ENCODE measurements at places on chromosomes 7 and 10.

DNA sequence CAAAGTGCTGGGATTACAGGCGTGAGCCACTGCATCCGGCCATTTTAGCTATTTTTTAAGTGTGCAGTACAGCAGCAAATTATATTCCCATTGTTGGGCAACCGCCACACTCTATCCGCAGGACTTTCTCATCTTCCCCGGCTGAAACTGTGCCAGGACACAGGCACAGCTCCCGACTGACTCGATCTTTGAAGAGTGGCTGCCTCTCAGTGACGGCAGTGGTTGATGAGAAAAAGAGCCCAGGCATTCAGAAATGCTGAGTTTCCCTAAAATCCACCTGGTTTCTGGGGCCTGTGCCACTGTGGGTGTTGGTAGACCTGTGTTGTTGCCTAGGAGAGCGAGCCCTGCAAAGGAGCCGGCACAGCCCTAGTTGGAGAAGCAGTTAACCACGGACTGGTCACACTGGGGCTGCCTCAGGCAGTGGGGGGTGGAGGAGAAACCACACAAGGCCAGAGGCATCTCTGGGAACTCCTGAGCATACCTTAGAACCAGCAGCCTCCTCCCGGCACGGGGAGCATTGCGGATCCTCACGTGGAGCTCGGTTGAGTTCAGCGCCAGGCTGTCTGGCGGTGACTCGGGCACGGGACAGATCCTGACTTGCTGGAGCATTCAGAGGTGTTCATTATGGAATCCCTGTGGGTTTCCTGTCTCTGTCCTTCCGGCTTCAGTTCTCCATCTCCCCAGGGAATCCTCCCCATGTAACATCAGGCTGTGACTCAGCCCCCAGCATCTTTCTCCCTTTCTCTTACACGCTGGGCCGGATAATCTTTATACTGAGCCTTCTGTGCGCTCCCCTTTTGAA lies 16.2 kb downstream of the PFKFB3 start:
- DNase-seq, result no peak

DNA sequence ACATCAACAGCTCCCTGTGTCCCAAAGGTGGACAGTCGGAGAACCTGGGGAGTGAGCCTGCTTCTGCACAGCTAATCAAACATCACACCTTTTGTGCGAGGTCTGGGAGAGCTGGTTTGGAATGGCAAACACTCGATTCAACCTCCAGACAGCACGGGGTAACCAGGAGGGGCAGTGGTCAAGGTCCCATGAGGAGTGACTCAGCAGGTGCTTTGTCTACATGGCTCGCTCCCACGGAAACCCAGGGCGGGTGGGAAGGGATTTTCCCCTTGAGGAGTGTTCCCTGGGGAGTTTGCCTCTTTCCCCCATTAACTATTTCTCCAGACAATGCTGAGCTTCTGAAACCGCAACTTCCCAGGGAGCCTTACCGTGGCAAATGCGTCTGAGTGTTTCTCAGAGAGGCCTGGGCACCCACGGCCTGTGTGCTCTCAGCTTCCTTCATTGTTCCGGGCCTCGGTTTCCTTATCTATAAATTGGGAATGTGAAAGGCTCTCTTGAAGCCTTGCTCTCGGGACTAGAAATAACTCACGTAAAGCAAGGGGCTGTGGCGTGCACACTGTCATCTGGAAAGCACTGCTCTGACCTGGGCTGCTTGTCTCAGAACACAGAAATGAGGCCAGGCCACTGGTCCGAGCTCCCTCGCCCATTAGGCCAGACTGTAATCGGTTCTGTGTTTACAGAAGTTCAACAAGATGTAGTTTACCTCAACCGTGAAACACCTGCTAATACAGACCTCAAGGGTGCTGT lies 14.0 kb upstream of the GTPBP4 start:
- DNase-seq, result no peak

GRCh38 chr7:142185801-142186200 lies 72.1 kb downstream of the PRSS58 start:
- no peak for DNase-seq

DNA sequence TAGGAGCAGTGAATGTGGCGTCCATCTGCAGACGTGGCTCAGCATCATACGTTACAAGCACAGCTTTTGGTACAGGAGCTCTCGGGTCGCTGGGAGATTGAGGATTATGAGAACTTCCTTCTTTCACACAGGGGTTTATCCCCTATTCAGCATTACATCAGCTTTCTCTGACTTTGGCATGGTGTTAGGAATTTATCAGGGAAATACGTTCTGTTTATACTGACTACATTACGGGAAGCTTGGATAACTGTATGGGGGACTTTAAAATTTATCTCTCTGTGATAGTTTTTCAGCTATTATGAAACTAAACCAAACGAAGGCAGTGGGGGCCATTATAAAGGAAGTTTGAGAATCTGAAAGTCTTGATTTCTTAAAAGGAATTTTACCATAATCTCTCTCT lies 110.1 kb upstream of the INSYN2A start:
- no peak for DNase-seq

DNA sequence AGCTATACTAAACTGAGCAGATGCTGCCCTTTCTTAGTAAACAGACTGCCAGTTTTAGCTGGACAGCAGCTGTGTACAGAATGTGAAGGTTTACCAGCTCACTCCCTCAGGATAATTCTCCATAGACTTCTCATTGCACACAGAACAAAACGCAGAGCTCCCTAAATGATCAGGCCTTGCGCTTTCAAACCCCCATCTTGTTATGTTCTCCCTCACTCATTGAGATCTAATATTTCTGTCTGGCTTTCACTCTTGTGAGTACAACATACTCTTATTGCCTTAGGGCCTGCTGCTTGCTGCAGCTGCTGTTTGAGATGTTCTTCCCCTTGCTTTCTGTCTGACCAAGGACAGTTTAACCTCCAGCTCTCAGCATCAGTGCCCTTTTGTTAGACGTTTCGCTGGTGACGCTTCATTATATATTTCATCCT lies 17.3 kb downstream of the VWDE start:
- no peak for DNase-seq

GRCh38 chr10:131788386-131788785 lies 112.4 kb upstream of the PPP2R2D start:
- DNase-seq, result no peak

DNA sequence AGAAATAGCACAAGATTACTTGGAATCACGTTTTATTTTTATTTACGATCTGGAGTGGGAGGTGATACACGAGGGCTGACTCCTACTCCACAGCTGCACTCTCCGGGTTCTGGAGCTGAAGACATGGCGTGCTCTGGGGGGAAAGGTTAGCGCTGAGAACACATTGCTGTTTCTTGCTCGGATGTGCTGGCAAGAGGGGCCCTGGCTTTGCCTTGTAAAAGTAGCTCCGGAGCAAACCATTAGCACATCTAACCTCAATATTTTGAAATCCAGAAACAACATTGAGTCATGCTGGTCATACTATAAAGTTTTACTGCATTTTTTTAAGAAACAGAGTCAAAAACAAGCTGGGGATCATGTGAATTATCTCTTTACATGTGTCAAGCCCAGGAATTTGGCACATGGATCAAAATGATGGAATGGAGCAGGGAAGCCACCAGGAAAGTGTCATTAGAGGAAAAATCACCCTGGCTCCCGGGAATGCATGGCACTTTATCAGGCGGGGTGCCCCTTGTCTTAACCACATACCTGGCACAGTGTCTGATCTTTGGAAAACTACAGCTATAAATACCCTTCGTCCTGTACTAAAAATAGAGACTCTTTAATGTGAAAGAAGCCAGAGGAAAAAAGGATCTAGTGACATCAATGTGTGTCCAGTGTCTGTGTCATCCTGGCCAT lies 31.6 kb upstream of the LYZL1 start:
- no peak for DNase-seq

DNA sequence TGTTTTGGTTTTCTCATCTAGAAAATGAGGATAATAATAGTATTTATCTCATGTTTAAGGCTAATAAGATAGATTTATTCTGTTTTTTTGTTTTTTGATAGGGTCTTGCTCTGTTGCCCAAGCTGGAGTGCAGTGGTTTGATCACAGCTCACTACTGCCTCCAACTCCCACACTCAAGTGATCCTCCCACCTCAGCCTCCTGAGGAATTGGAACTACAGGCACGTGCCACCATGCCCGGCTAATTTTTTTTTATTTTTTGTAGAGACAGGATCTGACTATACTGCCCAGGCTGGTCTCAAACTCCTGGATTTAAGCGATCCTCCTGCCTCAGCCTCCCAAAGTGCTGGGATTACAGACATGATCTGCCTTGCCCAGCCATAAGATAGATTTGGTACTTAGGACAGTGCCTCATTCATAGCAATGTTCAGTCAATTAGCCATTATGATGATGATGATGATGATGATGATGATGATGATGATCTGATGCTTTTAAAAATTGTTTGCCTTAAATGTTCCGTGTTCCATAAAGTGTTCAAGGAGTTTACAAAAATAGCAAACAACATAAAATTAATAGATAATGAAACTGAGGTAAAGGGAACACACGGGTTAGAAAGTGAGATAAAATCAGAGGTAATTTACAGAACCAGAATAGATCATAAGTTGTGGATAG lies 4.6 kb downstream of the WIPF3 start:
- DNase-seq, result no peak

DNA sequence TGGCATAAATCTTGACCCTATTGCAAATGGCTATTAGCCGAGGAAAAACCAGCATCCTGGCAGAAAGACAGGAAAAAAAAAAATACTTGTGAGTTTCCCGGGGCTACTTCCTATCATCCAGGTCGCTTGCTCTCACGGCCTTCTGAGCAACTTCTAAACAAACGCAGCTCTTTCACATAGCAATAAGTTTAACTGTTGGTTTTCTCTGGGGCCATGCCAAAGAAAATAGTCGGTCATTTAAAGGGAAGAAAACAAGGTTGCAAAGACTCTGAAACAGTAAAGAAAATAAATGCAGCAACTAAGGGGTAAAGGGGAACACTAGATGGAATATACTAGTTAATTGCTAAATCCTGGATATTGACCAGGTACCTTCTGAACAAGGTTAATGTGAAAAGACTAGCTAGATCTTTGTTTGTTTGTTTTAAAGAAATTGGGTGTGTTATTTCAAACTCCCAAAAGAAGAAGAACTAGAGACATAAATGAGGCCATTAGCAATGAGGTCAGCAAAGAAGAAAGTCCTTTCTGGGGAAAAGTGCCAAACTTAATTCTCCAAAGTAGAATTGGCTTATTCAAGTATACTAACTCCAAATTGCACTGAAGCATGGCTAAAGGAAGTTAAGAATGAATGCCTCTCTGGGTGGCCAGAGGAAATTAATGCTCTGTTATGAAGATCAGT lies 54.2 kb downstream of the SLC39A12 start:
- DNase-seq, result no peak

GRCh38 chr10:115073796-115074195 lies 19.4 kb upstream of the ATRNL1 start:
- no peak for DNase-seq

- no peak for DNase-seq
Observed at GRCh38 chr10:107163881-107164861, at the start of gene SORCS1. Gene SORCS1 (minus strand): TSS chr10:107164706.

- DNase-seq, result no peak
Observed at GRCh38 chr7:11726794-11727155, 105.2 kb downstream of the THSD7A start.

GRCh38 chr10:63986536-63986935 lies 465.3 kb downstream of the REEP3 start:
- DNase-seq, result no peak

DNA sequence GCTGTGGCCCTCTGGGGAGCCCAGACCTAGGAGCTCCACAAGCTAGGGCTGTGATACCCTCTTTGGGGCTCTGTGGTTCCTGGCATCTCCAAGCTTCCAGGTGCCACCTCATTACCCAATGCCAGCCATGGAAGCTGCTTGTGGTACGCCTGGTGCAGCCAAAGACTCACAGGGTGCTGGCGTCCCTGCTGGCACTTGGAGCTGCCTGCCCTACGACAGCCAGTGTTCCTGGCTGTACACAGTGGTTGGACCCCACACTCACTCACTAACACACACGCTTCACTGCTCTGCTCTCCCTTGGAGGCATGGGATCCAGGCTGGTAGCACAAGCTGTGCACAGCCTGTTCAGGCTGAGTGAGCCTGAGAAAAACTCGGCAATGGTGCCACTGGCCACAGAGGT lies 894.1 kb upstream of the PHF14 start:
- no peak for DNase-seq
